Stimulated activated CD8-positive, alpha-beta memory T cell treated with anti-CD3 and anti-CD28 coated beads, Interleukin-2, amount 100 ng/mL, for 1 hour (primary cell): ENCODE measurements at places on chromosomes 13 and 19.

- DNase-seq, result no peak
Measured at GRCh38 chr13:34942732-34943435, 814 bp downstream of the NBEA start.

DNA sequence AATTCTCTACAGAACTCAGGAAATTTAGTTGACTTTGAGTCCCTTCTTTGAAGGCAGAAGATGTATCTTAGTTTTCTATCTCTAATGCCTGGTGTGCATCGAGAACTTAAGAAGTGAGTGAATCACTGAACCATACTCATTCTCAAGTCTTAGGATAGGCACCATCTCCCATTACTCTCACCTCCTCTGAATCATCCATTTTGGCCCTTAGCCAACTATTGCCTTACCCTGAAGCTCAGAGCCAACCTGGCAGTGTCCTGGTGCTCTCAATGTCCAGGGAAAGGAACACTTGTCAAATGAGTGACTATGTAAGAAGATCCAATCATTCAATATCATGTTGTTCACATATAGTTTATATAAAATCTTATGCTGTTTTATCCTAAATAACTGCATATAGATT lies 146.6 kb downstream of the RGCC start:
- DNase-seq, result no peak

- DNase-seq, result peak; percentile 31
Measured at GRCh38 chr19:3047496-3048189, 14.7 kb downstream of the TLE5 start.

GRCh38 chr19:39705578-39706188 lies 1.4 kb downstream of the LGALS14 start:
- no peak for DNase-seq

GRCh38 chr19:57327993-57328392 lies 7.7 kb downstream of the ZNF543 start:
- DNase-seq, result no peak
